Activated naive CD4-positive, alpha-beta T cell (primary cell): ENCODE measurements at places on chromosomes 4 and X.

- DNase-seq, result no peak
These were observed 238.4 kb upstream of the ANXA3 start for GRCh38 chr4:78312989-78313753.

DNA sequence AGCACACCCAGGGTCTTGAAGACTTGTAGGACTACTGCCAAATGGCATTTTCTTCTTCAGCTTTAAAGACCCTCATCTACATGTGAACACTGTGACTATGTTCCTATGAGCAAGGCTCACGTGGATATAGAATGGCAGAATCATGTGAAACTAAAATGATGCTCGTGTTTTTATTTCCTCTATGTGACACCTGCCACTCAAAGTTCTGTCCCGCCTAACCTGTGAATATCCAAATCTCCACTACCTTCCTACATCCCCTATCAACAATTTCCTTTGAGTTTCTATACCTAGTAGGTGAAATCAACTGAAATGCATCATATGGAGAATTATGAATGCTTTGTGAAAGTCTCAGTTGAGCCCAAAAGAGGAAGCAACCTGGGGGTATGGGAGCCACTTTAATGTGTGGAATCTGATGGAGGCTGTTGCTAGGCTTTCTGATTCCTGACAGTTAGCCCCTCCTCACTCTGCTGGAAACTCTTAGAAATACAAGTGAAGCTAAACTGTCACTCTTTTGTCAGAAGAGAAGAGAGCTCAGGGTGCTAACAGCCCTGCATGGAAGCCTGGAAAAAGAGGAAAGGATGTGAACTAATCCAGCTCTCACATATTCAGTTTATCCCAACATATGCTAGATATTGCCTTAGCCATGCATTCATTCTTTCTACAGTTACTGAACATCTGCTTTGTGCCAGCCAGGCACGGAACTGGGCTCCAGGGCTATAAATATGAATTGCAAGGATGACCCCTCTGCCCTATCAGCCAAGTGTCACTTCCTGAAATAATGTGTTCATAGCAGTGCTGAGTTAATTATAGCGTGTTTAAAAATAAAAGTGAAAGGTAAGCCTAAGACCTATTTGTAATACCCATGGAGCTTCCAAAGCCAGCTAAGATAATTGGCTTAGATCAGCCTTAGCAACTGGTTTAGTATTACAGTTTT, 11.0 kb downstream of the LHFPL1 start:
- DNase-seq, result no peak

- peak; percentile 25 for DNase-seq
These were observed 31.0 kb downstream of the TMEM131L start for GRCh38 chr4:153497091-153497531.

DNA sequence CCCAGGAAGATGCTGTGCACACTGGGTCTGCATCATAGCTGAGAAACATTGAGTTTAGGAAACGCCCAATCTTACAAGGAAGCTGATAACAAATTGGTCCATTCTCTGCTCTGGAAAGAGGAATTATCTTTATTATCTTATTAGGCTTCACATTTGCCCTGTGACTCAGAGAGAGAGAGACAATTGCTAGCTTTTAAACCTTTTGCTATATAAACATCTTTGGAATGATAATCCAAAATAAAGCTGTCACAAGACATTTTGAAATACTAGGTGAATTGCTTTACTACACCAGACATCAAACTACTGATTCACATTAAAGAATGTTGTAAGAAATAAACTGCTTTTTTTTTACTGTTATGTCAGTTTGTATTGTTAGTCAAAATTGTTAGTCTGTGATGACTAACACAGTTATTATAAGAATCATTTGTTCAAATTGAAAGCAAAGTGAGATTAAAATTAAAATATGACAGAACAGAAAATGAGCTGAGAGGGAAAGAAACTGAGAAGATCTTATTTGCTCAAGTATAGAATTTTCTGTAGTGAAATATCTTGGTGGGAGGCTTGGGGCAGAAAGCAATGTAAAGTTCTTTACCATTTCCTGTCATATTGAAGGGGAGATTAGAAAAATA, 765.4 kb upstream of the PCDH10 start:
- DNase-seq, result no peak

DNA sequence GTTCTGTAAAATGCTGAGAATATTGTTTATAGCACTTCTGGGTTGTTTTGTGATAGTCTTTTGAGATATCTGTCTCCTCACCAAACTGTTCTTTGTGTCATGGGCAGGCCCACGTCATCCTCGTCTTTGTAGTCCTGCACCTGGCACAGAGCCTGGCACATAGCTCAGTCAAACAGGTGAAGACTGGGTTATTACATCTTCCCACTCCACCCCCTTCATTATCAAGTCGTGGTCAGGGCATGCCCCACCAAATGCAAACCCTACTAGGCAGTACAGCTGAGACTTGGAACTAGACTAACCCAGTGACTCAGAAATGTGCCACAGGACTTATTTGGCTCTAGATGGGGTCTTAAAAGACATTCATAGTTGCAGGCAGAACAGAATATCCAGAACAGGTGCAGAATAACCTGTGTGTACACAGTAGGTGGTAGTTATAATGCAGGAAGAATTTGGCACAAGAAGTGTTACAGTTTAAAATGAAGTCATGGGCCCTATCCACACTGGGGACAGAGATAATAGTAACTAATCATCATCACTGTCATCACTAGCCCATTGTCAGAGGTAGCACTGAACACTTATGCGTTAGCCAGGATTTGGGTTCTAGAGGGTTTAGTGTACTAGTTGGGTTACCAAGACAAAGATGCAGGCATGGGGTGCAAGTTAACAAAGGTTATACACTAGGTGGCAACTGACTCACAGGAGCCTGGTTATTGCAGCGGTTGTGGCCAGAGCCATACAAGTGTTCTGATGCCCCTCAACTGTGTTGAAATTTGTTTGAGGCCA, 74.9 kb downstream of the TBL1X start:
- no peak for DNase-seq

- DNase-seq, result no peak
These were observed 61.7 kb downstream of the MAML3 start for GRCh38 chr4:140092094-140092851.

DNA sequence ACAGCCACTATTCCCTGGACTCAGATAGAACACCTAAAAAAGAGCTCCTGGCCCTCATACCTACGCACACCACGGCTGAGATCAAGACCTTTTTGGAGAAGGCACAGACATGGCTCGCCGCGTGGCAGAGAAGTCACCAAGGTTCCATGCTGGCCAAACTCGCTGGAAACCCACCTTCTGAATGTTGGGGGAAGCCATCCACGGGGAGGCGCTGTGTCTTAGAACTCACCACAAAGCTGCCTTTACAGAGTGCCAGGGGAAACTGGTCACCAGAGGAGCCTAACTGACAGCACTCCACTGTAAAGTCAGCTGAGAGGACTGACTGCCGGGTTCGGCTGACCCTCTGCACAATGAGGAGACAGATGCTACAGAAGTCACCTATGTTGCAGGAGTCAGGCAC, 97.9 kb downstream of the NEUROG2 start:
- DNase-seq, result no peak

DNA sequence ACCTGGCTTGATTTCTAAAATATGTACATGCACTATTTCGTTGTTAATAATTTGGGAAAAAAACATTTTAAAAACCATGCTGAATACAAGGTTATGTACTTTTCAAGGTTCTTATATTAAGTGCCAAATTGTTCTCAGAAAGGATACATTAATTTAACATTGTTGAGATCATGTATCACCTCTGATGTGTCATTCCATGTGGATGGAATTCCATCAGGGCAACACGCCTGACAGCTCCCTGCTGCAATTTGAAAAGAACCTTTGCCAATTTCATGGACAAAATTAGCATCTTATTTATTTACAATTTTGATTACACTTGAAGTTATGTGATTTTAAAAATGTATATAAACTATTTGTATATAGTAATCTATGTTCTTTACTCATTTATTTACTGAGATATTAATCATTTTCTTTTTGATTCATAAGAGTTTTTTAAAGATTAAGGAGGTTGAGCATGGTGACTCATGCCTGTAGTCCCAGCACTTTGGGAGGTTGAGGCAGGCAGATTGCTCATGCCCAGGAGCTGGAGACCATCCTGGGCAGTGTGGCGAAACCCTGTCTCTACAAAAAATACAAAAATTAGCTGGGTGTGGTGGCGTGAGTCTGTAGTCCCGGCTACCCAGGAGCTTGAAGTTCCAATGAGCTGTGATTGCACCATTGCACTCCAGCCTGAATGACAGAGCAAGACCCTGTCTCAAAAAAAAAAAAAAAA, 142.8 kb downstream of the ENPP6 start:
- no peak for DNase-seq

DNA sequence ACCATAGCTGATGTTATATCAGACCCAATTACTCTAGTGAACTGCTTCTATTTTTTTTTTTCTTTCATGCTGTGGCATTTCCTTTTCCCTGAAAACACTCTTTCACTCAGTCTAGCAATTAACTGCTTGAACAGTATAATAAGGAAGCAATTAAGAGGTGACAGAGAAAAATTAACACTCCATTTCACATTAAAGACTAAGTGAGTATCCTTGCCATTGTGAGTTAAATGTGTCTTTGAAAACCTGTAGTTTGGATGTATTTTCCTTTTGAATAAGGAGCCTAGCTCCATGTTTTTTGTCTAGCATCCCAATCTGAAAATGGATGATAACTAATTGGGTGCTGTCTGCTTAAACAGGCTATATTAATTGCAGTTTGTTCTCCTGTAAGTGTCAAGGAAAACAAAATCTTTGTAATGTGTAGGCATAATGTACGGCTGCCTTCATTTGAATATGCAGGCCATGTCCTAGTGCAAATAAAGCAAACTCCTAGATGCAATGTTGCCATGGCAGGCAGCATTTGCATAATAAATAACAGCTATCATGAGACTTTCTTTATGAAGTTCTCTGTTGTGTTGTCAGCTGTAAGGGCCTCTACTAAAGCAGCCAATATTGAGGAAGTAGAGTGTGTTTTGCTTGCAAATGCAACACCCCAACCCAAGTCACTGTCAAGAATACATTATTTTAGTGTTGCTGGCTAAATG, 416.7 kb downstream of the ZIC3 start:
- DNase-seq, result no peak

DNA sequence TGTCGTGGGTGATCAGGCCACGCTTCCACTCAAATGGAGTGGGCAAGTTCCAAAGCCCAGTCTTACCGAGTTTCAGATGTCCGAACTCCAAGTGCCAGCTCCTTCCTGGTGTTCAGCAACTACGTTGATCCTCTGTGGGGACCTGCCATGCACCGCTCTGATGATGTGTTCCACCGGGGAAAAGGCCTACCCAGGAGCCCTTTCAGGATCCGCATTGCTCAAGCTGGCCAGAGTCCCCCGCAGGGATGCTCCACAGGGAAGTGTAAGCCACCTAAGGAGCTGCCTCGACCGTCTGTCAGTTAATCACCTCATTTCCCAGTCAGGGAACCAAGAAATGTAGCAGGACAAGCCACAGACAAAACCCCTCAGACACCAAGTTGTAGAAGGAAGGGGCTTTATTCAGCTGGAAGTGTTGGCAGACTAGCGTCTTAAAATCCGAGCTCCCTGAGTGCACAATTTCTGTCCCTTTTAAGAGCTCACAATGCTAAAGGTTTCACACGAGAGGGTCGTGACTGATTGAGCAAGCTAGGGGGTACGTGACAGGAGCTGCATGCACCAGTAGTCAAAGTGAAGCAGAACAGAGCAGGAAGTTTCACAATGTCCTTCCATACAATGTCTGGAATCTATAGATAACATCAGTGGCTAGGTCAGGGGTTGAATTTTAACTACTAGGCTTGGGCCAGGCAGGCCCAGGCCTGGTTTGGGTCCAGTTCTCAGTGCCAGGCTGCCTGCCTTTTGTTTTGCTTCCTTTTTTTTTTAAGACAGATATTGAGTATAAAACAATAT, 126.2 kb upstream of the ZDHHC15 start:
- no peak for DNase-seq

DNA sequence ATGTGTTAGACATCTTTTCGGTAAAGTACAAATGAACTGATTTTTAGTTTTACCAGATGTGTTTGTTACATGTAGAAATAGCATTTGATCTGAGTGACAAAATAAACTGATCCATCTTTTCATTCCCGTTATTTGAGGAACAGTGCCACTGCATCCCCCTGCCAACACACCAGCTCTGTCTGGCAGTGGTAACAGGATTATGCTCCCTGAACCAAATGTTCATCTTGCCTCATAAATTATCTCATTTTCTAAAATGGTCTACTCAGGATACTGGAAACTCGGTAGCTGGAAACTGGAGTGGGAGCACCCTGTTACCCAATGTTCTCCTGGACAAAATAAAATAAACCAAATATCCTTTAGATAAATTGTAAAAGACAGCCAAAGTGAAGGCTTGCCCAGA, 171.6 kb downstream of the FAT4 start:
- DNase-seq, result no peak

DNA sequence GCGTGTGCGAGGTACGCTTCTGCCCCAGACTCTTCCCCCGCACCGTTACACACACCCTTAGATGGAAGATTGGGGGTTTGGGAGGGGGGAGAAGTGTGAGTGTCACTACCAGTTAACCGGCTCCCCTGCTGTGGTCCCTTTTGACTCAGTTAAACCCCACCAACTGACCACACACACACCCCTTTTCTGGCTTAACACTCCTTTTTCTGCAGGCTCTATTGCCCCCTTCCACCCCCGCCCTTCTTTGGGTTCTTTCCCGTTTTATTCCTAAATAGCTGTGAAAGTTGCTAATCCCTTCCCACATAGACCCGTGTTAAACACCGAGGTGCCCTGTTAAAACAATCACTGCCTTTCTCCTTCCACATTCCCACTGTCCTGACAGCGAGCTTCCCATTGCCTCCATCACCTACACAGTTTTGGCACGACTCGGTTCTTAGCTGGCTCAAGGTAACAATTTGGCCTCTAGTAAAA, 3.7 kb upstream of the NR3C2 start:
- no peak for DNase-seq

GRCh38 chrX:30904186-30904585, 15.1 kb upstream of the TAB3 start:
- DNase-seq, result no peak

DNA sequence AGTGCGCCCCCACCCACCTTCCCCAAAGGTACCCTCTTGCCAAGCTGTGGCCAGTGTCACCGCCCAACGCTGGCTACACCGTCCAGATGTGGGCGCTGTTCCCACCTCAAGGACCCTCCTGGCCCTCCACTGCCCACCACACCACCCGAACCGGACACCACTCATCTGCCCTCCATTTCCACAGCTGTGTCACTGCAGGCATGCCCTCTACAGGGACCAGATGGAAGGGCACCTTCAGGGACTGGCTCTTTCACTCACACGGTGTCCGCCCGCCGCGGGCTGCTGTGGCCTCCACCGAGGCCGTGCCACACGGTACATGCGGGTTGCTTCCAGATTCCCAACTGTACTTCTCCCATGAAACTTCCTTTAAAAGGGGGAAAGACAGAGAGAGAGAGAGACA, 87.7 kb downstream of the FAM53A start:
- no peak for DNase-seq

DNA sequence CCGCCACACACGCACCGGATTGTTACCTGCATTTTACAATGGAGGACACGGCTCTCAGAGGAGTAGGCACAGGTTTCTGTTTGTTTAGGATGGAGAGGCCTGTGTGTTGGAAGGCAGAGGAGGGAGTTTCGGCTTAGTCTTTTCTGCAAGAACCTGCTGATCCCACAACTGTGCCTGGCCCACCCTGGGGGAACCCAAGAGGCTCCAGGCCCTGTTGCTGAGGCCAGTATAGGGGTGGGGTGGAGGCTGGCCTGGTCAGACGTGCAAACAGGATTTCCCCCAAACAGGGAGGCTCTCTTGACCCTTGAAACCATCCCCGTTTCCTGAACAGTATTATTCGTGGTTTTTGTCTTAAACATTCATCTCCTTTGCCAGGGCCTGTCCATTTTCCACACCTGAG, 772 bp upstream of the SLC49A3 start:
- no peak for DNase-seq
